Stimulated activated CD8-positive, alpha-beta memory T cell treated with anti-CD3 and anti-CD28 coated beads, Interleukin-4, amount 100 ng/mL, for 1 hour (primary cell): ENCODE measurements at places on chromosomes 2 and 18.

GRCh38 chr2:119062652-119063051 lies 95.9 kb downstream of the C1QL2 start:
- DNase-seq: no peak

- DNase-seq: no peak
Measured at GRCh38 chr2:72263776-72264060, 116.1 kb upstream of the CYP26B1 start.

DNA sequence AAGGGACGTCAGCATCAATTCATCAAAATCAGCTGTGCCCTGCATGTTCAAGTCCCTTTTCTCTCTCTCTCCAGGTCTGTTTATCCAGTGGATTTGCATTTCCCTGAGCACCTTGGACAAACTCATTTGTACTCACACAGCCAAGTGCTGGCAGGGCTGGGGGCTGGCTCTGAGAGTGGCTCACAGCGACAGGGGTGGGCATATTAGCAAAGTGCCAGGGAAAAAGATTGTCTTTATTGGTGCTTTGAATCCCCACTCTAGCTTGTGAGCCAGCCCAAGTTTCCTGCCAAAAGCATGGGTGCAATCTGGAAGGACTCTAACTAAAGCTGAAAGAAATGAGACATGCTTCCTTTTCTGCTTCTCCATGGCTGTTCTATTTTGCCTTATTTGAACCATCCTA lies 56.6 kb downstream of the ACOXL start:
- no peak for DNase-seq

- DNase-seq: no peak
Measured at GRCh38 chr2:158142568-158143332, 41.1 kb downstream of the UPP2 start.

DNA sequence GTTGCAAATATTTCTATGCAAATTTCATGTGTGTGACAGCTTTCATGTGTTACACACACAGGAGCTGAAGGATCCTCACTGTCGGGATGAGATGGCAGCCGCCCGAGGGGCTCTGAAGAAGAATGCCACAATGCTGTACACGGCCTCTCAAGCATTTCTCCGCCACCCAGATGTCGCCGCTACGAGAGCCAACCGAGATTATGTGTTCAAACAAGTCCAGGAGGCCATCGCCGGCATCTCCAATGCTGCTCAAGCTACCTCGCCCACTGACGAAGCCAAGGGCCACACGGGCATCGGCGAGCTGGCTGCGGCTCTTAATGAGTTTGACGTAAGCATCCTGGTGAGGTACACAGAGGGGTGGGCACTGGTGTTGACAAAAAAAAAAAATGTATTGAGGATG lies 361.2 kb downstream of the CTNNA2 start:
- DNase-seq: no peak

DNA sequence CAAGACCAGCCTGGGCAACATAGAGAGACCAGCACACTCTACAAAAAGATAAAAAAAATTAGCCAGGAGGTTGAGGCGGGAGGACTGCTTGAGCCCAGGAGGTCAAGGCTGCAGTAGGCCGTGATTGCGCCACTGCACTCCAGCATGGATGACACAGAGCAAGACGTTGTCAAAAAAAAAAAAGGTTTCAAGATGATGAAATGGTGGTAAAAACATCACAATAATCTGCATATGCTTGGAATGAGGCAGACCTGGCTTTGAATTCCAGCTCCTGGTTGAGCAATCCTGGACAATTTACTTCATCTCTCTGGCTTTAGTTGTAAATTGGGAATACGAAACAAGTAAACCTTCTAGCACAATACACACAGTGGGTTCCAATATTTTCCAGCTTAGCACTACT lies 24.1 kb downstream of the USP40 start:
- DNase-seq: no peak

GRCh38 chr2:187138265-187138664 lies 289.3 kb upstream of the ZSWIM2 start:
- DNase-seq: no peak

GRCh38 chr18:55857409-55857808 lies 269.4 kb upstream of the TCF4 start:
- DNase-seq: no peak

DNA sequence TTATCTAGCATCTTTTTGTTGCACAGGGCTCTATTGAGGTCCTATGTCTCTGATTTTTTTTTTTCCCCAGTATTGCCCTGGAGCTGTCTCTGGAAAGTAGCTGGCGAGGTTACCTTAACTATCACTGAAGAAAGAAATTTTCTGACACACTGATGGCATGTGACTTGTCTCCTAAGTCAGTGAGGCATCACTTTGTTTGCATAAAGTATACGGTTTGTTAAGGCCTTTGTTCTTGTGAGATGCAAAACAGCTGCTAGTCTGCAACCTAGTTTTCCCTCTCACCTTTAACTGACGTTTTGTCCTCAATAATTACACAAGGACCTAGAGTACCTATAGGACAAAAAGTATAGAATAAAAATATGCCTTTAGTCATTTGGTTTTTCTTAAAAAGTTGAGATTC lies 41.8 kb downstream of the UBXN4 start:
- DNase-seq: no peak

GRCh38 chr2:26875065-26875634 lies 27.2 kb downstream of the DPYSL5 start:
- no peak for DNase-seq

- DNase-seq: no peak
Measured at GRCh38 chr18:29225351-29225750, 1048.4 kb upstream of the CDH2 start.

GRCh38 chr2:173191601-173192000 lies 116.0 kb downstream of the MAP3K20 start:
- DNase-seq: no peak

- no peak for DNase-seq
Measured at GRCh38 chr2:65294701-65295100, 67.1 kb downstream of the ACTR2 start.

GRCh38 chr18:66168685-66169235 lies 417.9 kb downstream of the CDH7 start:
- no peak for DNase-seq

- no peak for DNase-seq
Measured at GRCh38 chr2:8337321-8337720, 344.5 kb upstream of the ID2 start.

DNA sequence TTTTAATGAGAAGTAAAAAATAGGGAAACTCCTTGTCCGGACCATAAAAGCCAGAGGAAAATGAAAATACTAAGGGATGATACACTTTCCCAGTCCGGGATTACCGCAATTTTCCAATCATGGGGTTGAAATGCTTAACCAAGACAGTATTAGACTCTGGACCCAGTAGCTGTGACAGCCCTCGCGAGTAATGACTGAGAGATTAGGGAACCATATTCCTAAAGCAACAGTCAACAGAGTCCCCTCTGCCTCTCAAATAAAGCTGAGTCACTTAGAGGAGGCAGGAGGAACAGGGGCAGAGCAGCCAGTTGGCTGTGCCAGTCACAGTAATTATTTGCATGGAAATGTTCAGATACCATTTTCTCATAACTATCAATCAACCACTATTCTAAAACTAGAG lies 34.8 kb downstream of the GPATCH11 start:
- DNase-seq: no peak

GRCh38 chr2:231380307-231380706 lies 15.2 kb upstream of the B3GNT7 start:
- no peak for DNase-seq

GRCh38 chr2:182378759-182379158 lies 48.1 kb downstream of the PDE1A start:
- DNase-seq: no peak

DNA sequence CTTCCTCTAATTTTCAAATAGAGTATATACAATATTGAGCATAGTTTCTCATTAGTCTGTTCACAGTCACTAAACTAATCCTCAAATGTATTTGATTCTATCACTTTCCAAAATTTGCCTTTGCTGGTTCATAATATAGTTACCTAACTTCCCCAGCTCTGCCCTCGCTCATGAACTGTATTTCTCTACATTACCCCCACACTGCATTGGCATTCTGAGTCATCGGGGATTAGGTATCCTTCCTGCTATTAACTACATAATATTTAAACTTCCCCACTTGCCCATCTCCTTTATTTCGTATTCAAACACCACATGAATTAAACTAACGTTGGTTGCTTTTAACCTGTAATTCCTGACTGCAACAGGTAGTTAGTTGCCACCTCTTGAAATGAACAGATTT lies 14.8 kb upstream of the CLASP1 start:
- DNase-seq: no peak

- no peak for DNase-seq
Measured at GRCh38 chr2:21404137-21404536, 280.4 kb downstream of the TDRD15 start.

- no peak for DNase-seq
Measured at GRCh38 chr2:13919981-13920382, 712.5 kb upstream of the LRATD1 start.

- no peak for DNase-seq
Measured at GRCh38 chr2:96207774-96208142, 869 bp downstream of the STARD7 start.

DNA sequence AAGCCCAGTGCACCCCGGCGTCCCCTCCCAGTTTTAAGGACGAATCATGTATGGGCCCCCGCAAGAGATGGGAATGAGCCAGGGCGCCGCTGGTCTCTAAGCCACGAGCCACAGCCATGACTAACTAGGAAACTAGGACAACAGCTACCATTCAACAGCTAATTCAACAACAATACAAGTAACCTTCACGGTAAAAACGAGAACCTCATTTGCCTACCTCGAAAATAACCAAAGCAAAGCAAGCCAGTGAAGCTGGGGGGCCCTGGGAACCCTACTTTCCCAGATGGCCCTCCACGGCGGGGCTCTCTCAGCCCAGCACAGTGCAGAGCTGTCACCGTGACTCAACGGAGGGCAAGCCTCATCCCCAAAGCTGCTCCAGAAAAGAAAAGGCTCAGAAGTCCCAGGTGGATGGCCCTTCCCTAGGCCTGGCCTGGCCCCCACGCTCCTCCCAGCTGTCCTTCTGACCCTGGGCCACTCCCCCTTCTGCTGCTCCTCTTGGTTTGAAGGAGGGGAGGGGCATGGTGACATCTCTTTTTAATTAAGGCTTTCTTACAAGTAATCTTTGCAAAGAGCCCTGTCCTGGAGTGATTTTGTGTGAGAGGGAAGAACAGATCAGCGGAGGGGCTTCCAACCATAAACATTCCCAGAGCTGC lies 126.3 kb downstream of the HDAC4 start:
- DNase-seq: no peak

- DNase-seq: no peak
Measured at GRCh38 chr2:240438810-240439697, 3.6 kb downstream of the GPC1 start.

DNA sequence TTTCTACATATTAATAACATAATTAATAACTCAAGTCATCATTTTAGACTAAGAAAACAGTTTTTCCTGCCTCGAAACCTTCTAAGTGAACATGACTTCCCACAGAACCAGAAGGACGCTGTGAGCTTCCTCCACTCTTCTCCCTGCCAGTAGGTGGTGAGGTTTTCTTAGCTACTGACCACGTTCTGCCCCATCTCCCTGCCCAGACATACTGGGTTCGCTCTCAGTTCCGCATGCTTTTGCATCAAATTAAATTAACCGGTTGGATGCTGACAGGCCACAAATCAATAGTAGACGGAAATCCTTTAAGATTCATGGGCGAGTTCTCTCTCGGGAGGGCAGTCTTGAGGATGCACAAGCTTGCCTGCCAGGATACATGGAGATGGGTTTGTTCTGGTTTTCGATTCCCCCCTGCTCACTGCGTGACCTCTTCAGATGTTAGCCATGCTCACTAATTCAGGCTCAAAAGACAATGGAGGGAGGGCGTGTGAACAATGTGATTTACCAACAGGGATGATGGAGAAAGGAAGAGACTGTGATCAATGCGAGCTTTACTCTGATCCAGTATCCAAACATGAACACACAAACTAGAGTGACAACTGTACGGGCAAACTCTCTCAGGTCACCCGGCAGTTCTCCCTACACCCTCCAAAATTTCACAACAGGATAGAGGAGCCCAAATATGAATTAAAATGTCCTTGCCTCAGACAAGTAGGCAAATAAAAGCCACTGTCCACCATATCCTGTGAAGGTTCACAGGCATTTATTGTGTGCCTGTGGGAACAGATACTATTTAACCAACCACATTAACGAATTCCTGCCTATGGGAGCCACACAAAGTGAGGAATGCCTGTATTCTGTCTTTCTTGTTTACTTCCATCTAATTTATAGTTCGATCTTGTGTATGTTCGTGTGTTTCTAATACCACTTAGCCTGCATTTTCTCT lies 375.7 kb downstream of the EIPR1 start:
- no peak for DNase-seq

- DNase-seq: no peak
Measured at GRCh38 chr2:86044614-86045013, 61.1 kb downstream of the POLR1A start.

- DNase-seq: no peak
Measured at GRCh38 chr2:209565896-209566582, 142.2 kb downstream of the MAP2 start.

GRCh38 chr2:217743407-217743806 lies 259.4 kb downstream of the TNS1 start:
- no peak for DNase-seq
